ENCODE measurements at places on chromosomes 5 and 9. TPM values are rescaled to one million over a fixed set of nuclear protein-coding genes. Genes with fewer than 3 reads are reported as not detected.

- H3K4me3 ChIP-seq, result no peak overlapping the region
- no peak for DNase-seq
- no peak overlapping the region for H3K27ac ChIP-seq
- peaks cover 19% of the 10 kb centered on the region for H3K27me3 ChIP-seq
These were observed 34.1 kb upstream of the RUFY1 start for GRCh38 chr5:179516221-179516620.

DNA sequence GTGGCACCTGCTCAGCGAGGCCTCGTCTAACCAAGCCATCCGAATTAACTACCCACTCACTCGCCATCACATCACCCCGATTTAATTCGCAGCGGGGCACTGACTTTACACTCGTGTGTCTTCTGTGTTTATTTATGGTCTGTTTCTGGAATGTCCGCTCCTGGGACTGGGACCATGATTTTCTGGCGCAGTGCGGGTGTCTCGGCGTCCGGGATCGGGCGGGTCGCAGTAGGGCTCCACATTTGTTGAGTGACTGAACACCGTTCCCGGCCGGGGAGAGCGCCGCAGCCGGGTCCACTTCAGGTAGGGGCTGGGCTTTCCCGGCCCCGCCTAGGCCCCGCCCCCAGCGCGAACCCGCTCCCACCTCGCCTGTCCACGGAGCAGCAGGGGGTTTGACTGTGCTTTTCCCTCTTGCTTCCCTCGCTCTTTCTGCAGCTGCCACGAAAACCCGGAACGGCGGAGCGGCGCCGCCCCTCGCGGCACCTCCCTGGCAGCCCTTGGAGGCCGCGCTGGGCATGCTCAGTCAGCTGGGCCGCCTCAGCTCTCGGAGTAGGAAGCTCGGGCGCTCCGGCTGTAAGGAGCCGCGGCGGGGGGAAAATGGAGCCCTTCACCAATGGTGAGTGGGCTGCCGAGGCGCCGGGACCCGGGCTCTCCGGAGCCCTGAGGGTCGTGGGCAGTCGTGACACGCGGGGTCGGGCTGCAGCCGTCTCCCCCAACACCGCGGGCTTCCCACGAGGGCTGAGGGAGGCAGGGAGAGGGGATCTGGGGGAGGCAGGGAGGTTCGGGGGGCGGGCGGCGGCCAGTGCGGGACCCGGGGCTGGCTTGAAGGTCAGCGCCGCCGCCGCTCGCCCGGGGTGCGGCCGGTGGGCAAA lies at the start of gene LNPEP:
LNPEP (plus strand) TSS at position 522 of the 872 bp plus-strand sequence; CDS start at position 598, 76 bp downstream.
- H3K4me1 ChIP-seq, result peaks cover 46% of the 10 kb centered on the region
- no peaks in the 10 kb centered on the region for H3K27me3 ChIP-seq
- peak within 1 kb of the TSS; percentile 90 for H3K4me3 ChIP-seq

- H3K4me3 ChIP-seq, result no peak overlapping the region
- peaks cover 5% of the 10 kb centered on the region for H3K27me3 ChIP-seq
- H3K36me3 ChIP-seq, result no peaks in the 10 kb centered on the region
- DNase-seq, result no peak
- no peak overlapping the region for H3K27ac ChIP-seq
These were observed 305.1 kb upstream of the SGCD start for GRCh38 chr5:156021866-156022265.

DNA sequence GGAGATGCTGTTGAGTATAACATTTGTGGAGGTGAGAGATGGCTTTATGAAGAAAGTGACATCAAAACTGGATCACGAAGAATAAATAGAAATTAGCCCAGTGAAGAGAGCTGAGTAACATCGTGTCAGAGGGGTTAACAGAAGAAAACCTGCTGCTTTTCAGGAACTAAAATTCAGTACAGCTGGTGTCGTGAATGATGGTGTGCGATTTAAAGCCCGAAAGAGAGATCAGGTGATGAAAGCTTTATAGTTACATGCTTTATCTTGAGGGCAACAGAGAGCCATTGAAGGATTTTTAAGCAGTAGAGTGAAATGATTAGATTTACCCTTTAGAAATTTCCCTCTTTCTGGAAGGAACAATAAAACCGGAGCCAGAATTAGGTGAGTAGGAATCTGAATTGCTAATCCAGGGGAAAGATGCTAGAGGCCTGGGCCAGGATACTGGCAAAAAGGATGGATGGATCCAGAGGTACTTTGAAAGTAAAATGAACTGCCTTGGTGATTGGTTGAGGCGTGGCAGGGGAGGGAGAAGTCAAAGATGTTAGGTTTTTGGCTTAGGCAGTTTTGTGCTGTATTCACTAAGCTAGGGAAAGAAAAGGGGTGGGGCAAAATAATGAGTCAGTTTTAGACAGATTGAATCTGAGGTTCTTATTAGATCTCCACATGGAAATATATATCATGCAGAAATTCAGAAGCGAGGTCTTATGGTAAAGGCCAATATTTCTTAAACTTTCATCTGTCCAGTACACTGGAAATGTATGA lies 3.4 kb downstream of the LRRC70 start:
- H3K27me3 ChIP-seq, result no peaks in the 10 kb centered on the region
- peaks cover 3% of the 10 kb centered on the region for H3K4me1 ChIP-seq
- DNase-seq, result no peak
- no peak overlapping the region for H3K27ac ChIP-seq
- no peak overlapping the region for H3K4me3 ChIP-seq

- no peak overlapping the region for H3K4me3 ChIP-seq
- H3K36me3 ChIP-seq, result peaks cover 2% of the 10 kb centered on the region
- H3K4me1 ChIP-seq, result peaks cover 49% of the 10 kb centered on the region
- no peak overlapping the region for H3K27ac ChIP-seq
- H3K27me3 ChIP-seq, result no peaks in the 10 kb centered on the region
These were observed 1.9 kb upstream of the TMEM171 start for GRCh38 chr5:73118391-73118973.

CARD9 gene
- 2.4 TPM for total RNA-seq

All from chondrocyte (in vitro differentiated cells).